Effector memory CD8-positive, alpha-beta T cell (primary cell): ENCODE measurements at places on chromosomes 7 and 10.

DNA sequence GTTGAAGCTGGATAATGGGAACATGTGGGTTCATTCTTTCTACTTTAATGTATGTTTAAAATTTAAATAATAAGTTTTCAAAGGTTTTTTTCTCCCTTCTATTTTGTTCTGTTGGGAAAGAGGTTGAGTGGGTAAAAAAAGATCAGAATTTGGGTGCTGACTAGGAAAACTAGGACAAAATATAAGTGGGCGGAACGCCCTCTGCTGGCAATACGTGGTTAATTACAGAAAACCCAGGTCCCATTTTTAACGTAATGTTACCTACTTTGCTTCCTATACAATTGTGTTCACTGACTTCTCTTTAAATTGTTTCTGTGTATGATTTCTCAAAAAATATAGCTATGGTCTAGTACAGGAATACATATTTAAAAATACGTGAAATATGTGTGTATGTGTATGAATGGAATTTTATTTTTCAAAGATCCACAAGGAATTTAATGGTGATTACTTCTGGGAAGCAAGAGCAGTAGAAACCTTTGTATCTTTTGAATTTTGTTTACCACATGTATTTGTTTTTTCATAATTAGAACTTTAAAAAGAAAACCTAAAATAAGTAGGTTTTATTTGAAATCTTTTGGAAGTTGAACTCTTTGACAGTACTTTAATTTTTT lies 8.7 kb downstream of the ECD start:
- DNase-seq: peak; percentile 53

DNA sequence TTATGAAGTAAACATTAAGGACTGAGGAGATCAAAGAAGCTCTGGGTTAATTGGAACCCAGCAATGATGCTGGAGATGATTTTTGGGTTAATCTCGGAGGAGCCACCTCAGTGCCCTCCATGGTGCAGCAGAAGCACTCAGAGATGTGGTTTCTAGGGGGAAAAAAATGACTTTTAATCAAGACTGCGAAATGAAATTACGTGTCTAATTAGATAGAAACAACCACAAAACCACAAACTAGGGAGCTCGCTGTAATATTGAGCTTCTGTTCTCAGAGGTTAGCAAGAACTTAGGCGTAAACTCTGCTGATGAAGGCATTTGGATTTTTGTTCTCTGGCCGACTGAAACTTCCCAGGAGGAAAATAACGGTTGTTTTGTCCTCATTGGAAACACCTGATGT lies 319.0 kb downstream of the GRID1 start:
- DNase-seq: no peak

DNA sequence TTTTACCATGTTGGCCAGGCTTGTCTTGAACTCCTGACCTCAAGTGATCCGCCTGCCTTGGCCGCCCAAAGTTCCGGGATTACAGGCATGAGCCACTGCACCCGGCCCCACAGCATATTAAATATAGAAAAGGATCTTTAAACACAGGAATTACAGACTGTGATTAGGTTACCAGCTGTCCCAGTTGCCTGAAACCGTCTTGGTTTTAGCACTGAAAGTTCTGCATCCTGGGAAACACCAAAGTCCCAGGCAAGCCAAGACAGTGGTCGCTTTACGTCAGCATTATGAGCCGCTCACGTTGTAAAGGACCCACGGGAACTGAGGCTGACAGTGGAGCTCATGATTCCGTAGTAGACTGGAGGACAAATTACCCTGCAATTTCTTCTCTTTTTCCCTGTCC lies 69.0 kb upstream of the FAM180A start:
- DNase-seq: no peak

GRCh38 chr10:67308912-67309311 lies 383.1 kb downstream of the LRRTM3 start:
- DNase-seq: no peak

DNA sequence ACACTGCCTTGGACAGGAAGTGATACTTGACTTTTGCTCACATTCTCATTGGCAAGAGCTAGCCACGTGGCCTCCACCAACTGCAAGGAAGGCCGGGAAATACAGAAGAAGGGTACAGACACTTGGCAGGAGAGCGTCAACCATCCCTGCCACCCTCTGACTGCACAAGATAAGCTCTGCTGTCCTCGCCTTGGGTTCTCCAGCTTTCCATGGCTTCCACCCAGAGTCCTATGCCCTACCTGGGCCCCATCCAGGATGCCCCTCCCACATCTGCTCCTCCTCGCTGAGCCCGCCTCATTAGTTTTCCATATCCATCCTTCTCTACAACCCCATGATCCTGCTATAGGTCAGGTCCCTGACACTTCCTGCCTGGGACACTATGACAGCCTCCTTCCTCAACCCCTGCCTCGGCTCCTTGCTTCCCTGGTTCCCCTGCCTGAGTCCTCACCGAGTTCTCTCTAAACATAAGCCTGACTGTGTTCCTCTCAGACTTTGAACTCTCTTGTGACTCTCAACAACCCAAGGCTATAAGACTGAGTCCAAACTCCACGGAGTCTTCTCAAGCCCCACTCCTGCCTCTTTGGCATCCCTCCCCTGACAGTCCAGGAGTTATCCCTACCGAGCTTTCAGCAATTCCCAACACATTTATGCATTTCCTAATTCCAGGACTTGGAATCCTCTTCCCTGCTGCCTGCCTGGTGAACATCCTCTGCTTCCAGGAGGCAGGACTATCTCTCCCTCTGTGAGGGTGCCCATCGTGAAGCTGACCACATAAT lies 23.2 kb upstream of the GDF10 start:
- no peak for DNase-seq

- DNase-seq: no peak
Measured at GRCh38 chr10:116053910-116054309, 219.1 kb downstream of the GFRA1 start.
